ENCODE measurements at places on chromosomes 13 and 19. TPM values are rescaled to one million over a fixed set of nuclear protein-coding genes. Genes with fewer than 3 reads are reported as not detected.

The SIAH3 gene
- total RNA-seq, result not detected

The PSG3 gene
- total RNA-seq, result not detected

The JUNB gene
- total RNA-seq, result 123 TPM

The IRGC gene
- not detected for total RNA-seq

The CEBPA gene
- 0.32 TPM for total RNA-seq

The FAM216B gene
- not detected for total RNA-seq

The EXOC3L2 gene
- not detected for total RNA-seq

The FFAR3 gene
- not detected for total RNA-seq

The SULT2B1 gene
- total RNA-seq, result 0.16 TPM

The REEP6 gene
- total RNA-seq, result 0.69 TPM

The PLVAP gene
- 0.08 TPM for total RNA-seq

The SPTBN4 gene
- 0.18 TPM for total RNA-seq

The CYP4F8 gene
- not detected for total RNA-seq

The BRD4 gene
- total RNA-seq, result 84.4 TPM

The NECTIN2 gene
- 0.88 TPM for total RNA-seq

The NOTCH3 gene
- 0.37 TPM for total RNA-seq

The OLFM4 gene
- total RNA-seq, result 0.29 TPM

The SLC7A10 gene
- total RNA-seq, result not detected

The CIC gene
- total RNA-seq, result 50.6 TPM

The SWSAP1 gene
- 3.0 TPM for total RNA-seq

The DMKN gene
- 57.8 TPM for total RNA-seq

The KLK3 gene
- total RNA-seq, result not detected

The APOC4 gene
- not detected for total RNA-seq

The SOHLH2 gene
- not detected for total RNA-seq

The SLC1A6 gene
- not detected for total RNA-seq

The DOCK6 gene
- 24.8 TPM for total RNA-seq

The UBE2L5 gene
- not detected for total RNA-seq

The ADM5 gene
- 4.5 TPM for total RNA-seq
